ENCODE measurements at places on chromosomes 13 and 19.

- DNase-seq = no peak
These were observed 322.3 kb downstream of the EFNB2 start for GRCh38 chr13:106213028-106213757.

DNA sequence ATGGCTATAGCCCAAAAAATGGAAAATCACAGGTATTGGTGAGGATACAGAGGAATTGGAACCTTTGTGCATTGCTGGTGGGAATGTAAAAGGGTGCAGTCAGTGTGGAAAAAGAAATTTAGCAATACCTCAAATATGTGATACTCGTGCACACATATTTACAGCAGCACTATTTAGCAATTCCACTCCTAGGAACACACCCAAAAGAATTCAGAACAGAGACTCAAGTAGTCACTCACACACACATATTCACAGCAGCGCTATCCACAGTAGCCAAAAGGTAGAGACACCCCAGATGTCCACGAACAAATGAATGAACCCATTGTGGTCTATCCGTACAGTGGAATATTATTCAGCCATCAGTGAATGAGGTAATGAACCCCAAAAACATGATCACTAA lies 114.0 kb downstream of the COL4A2 start:
- DNase-seq = no peak

DNA sequence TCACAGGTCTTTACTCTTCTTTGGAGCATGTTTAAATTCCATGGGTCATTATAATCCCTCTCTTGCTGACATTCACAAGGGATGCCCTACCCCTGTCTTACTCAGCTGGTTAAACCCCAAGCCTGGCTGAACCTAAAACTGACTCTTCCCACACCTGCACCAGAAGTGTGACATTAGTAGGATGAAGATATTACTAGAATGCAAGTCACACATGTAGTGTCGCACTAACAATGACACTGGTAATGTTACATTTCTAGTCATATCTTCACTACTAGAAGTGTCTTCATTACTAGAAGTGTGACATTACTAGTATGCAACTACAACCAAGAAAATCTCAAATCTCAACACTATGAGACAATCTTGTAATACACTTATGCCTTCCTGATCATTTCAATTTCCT lies 14.2 kb downstream of the ZAR1L start:
- no peak for DNase-seq

DNA sequence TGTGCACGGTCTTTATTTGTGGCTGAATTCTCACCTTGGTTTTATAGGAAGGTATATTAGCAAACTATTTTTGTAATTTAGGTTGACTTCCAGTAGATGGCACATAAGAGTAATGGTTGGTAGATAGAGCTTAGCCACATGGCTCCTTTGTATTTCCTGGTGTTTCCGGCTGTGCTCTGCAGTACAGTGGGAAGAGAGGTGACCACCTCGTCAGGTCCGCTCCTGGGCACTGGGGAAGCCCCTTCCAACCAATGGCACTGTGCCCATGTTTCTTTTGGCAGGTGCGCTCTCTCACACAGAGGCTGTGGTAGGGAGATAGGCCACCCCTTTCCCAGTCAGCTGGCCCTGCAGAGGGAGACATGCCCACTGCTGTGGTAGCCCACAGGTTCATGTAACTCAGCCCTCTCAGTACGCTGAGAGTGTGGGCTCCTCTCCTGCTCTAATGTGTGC lies 74.3 kb upstream of the ATP12A start:
- DNase-seq = no peak

GRCh38 chr13:106525865-106526264 lies 9.6 kb downstream of the EFNB2 start:
- no peak for DNase-seq

GRCh38 chr13:20442375-20442774 lies 83.3 kb downstream of the CRYL1 start:
- DNase-seq = no peak

- no peak for DNase-seq
These were observed 46.3 kb upstream of the ZNF730 start for GRCh38 chr19:23070353-23071146.

GRCh38 chr13:50901701-50902100 lies 7.9 kb upstream of the RNASEH2B start:
- DNase-seq = no peak

DNA sequence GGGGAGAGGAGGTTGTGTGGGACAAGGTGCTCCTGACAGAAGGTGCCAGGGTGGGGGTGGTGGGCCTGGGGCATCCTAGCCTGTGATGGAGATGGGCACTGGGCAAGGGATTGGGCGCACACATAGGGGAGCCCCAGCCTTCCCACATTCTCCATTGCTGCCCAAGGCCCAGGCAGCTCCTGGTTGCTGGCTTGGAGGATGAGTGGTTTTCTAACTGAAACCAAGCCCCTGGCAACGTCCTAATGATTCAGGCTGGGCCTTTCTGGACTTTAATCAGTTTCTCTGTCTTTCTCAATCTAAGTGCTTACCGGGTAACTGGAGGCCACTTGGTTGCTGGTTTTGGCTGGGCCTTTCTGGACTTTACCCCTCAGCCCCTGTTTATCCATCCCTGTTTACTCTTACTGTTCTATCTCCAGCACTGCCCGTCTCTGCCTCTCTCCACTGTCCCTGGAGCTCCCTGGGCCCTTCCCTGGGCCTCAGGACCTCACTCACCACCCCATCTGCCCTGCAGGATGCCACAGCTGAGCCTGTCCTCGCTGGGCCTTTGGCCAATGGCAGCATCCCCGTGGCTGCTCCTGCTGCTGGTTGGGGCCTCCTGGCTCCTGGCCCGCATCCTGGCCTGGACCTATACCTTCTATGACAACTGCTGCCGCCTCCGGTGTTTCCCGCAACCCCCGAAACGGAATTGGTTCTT lies 354 bp downstream of the CYP4F3 start:
- DNase-seq = no peak

GRCh38 chr13:28044608-28045007 lies 55.8 kb downstream of the FLT3 start:
- no peak for DNase-seq

DNA sequence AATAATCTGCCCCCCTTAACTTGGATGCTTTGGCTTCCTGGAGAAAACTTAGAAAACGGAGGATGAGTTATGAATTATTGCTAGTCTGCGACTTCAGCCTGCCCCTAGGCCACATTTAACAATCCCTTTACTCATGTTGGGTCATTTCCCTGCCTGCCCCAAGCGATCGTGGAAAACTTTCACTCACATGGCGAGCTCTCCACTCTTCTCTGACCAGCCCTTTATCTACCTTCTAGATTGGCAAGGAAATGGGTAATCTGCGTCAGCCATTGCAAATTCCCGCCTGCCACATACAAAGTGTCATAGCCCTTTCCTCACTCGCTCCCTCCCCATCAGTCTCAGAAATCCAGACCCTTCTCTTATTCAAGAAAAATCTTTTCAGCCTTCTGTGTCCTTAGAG lies 154.3 kb upstream of the IRS2 start:
- no peak for DNase-seq

GRCh38 chr13:77465603-77466195 lies 69.8 kb upstream of the SCEL start:
- no peak for DNase-seq

GRCh38 chr13:44470638-44471562 lies 97.3 kb downstream of the SERP2 start:
- no peak for DNase-seq

- DNase-seq = no peak
These were observed 63.9 kb upstream of the MCF2L start for GRCh38 chr13:112905086-112905485.

GRCh38 chr13:26458196-26458749 lies 99.2 kb upstream of the WASF3 start:
- no peak for DNase-seq

- DNase-seq = no peak
These were observed 35.6 kb upstream of the PEPD start for GRCh38 chr19:33557196-33557595.

GRCh38 chr13:39804332-39805210 lies 149.1 kb downstream of the COG6 start:
- DNase-seq = no peak

All from nephron progenitor cell (in vitro differentiated cells).